ENCODE measurements at places on chromosomes 1 and 21.

DNA sequence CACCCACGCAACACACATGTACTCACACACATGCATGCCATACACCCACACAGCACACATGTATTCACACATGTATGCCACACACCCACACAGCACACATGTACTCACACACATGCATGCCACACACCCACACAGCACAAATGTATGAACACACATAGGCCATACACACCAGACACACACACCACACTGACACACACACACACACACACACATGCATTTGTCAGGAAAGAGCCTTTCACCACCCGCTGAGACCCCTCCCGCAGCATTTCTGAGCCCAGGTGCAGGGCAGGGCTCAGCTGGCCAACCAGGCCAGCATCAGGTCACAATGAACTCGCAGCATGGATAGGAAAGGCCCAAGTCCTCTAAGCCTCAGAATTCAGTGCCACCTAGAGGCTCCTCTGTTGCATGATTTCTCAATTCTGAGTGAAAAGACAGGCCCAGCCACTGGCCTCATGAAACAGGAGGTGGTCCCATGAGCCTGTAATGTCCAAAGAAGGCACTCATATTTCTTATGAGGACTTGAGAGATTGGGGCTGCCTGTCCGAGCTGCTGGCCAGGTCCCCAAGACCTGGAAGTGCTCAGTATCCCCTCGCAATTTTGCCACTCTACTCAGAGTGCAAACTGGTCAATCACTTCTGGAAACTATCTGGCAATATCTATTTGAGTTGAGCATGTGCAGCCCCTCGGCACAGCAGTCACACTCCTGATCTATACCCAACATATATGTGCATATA is 57.3 kb downstream of the PSMG1 start:
- no peak for DNase-seq

- no peak for DNase-seq
Measured at GRCh38 chr1:46131093-46131492, 1.3 kb downstream of the PIK3R3 start.

GRCh38 chr1:245651093-245651492 is 496.3 kb downstream of the KIF26B start:
- no peak for DNase-seq

DNA sequence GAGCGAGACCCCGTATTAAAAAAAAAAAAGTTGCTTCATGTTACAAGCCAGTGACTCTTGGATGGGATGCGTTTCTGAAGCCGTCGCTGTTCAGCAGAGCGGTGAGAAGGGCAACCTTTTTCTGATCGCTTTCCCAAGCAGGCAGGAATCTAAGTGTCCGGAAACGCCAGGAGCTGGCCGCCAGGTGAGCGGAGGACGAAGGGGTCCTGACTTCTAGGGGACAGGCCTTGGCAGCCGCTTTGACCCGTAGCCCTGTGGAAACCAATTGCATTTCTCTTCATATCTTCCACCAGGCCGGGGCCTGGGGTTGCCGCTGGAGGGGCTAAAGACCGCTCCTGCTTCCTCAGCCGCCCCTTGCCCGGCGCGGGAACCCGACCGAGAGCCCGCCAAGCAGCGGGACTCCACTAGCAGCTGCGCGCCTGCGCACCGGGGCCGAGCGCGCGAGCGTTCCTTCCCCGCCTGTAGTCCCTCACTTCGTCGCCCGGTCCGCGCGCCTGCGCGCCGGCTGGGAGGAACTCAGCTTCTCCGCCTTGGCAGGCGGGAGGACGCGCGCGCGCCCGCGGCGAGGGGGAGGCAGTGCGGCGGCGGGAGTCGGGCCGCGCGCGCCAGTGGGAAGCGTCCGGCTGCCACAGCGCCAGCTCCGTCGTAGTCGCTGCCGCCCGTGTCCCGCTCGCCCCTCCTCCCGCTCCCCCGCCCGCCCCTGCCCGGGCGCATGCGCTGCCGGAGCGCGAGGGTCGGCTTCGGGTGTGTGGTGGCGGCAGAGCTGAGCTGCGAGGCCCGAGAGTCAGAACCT is at the start of gene SPEN:
TSS of gene SPEN (plus strand) at position 608 of the 793 bp plus-strand sequence. CDS start 361 bp downstream, outside the sequence.
- peak; percentile 62 for DNase-seq

GRCh38 chr1:17665950-17666720 is 89.0 kb upstream of the ACTL8 start:
- no peak for DNase-seq

DNA sequence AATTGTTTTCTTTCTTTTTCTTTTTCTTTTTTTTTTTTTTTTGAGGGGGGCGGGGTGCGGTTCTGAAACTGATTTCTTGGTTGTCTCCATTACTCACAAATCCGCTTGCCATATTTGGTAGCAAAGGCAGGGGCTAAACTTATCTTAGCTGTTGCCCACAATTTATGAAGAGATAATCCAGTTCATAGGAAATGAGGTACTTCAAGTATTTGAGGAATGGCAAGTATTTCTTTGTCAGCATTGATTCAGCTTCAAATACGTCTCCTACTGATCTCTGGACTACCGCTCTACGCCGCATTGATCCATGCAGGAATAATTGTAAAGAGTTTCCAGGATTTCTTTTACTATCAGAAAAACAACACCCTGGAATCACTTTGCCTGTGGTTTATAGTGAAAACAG is 289.2 kb upstream of the DPYD start:
- no peak for DNase-seq

GRCh38 chr1:31708324-31708723 is 4.5 kb upstream of the COL16A1 start:
- DNase-seq = no peak

GRCh38 chr21:18716578-18717138 is 313.1 kb upstream of the TMPRSS15 start:
- no peak for DNase-seq

DNA sequence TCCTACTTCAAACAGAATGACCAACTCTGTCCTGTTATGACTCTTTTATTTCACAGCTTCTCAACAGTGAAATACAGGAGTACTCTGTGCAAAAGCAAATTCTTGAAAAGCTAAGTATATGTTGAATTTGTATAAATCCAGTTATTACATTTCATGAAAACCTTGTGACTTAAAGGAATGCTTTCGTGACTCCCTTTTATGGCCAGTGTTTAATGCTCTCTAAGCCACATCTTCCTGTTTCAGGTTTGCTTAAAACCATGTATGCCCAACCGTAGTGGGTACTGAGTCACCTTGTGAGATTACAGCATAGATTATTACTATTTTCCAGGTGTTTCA is 40.2 kb upstream of the KIF1B start:
- DNase-seq = no peak

DNA sequence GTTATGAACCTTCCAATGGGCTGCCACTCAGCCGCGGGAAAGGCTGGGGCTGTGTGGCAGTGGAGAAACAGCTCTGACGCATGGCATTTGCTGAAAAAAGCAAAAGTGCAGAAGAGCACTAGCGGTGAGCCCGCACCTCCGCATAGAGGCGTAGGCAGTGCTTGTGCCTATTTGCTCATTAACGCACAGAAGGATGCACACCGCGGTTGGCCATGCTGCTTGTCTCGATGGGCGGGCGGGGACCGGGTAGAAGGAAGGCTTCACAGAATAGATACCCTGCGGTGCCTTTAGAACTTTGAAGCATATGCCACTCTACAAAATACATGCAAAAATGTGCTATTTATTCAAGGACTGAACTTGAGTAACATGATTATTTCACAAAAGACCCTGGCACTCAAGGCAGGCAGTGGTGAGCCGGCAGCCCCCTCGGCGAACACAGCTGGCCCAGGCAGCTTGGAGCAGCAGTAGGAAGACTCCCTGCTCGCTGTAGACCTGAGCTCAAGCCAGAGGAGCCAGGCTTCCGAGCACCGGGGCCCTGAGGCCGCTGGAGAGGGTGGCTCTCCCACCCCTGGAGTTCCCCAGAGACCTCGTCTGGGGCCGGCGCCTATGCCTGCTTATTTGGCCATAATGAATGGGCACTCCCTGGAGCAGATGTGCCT is 71.5 kb downstream of the SIK1 start:
- no peak for DNase-seq

GRCh38 chr21:41681939-41682718 is 84.7 kb downstream of the RIPK4 start:
- DNase-seq = no peak

DNA sequence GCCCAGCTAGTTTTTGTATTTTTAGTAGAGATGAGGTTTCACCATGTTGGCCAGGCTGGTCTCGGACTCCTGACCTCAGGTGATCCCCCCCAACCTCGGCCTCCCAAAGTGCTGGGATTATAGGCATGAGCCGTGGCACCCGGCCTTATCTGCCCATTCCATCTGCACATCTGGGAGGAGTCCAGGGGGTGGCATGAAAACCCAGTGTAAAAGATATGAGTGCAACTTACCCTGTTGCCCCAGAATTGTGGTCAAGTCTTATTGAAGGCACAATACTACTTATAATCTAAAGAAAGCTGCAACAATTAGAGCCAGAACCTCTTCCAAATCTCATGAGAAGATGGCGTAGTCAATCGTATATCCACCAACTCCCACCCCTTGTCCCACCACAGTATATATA is 18.4 kb downstream of the CTXND2 start:
- DNase-seq = no peak

DNA sequence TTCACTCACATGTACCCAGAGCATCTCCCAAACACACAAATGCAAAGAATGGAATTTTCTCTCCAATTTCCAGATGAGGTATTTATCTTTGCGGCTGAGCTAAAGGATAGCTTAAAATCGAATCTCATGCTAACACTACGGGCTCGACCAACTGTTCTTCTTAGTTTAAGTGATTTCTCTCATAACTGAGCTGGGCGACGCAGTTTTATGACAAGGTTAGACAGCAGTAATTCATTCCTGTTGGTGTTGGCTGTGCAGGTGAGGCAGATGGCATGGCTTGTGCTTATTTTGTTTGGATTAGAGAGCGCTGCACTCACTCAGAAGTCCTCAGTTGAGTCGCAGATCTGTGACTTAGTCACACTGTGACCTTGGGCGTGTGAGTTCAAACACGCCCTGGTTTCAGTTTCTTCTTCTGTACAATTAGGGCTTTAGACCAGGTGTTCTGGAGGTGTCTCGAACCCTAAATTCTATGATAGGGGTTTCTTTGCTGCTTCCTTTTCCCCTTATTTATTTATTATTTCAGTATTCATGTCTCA is 41.5 kb upstream of the MRPS6 start:
- DNase-seq = no peak

- DNase-seq = no peak
Measured at GRCh38 chr1:180800945-180801344, 111.8 kb upstream of the KIAA1614 start.

Data from GM19239 (cell line).